ENCODE measurements at places on chromosomes 16 and 17. TPM values are rescaled to one million over a fixed set of nuclear protein-coding genes. Genes with fewer than 3 reads are reported as not detected.

DNA sequence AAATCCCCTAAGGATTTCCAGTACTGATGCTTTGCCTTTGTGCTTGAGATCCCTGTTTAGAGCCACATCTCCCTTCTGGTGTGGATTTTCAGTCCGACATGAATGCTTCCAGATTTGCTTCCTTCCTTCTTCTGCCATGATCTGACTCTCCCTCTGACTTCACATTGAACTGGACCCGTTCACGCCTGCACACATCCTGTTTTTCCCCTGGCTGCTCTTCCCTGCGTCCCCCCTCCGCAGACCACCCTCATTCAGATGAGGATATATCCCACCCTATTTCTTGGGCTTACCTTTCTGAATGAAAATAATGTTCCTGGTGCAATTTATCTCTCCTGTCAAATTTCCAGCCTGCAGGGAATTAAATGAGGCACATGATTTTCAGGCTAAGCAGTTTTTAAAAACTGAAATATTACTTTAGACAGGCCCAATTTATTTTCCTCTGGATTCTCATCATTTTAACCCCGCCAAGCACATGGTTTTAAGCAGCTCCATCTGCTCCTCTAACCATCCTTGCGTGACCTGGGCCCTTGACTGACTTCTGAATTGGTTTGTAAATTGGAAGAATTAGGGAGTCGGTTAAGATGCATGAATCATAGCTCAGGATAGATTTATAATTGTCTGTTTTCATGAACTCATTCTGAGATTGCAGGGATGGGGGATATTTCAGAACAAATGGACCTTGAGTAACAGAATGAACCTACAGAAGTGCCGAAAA, 59.2 kb downstream of the BMERB1 start:
- no peak for DNase-seq

- DNase-seq = peak; percentile 90
Measured at GRCh38 chr17:41648411-41649195, 24.2 kb upstream of the KRT17 start.

- no peak for DNase-seq
Measured at GRCh38 chr17:77906377-77906871, 52.1 kb upstream of the TNRC6C start.

FADS6 gene
- polyA plus RNA-seq = not detected

KRTAP4-9 gene
- not detected for polyA plus RNA-seq

- peak; percentile 84 for DNase-seq
Measured at GRCh38 chr16:55480228-55480655, 1.2 kb downstream of the MMP2 start.

DNA sequence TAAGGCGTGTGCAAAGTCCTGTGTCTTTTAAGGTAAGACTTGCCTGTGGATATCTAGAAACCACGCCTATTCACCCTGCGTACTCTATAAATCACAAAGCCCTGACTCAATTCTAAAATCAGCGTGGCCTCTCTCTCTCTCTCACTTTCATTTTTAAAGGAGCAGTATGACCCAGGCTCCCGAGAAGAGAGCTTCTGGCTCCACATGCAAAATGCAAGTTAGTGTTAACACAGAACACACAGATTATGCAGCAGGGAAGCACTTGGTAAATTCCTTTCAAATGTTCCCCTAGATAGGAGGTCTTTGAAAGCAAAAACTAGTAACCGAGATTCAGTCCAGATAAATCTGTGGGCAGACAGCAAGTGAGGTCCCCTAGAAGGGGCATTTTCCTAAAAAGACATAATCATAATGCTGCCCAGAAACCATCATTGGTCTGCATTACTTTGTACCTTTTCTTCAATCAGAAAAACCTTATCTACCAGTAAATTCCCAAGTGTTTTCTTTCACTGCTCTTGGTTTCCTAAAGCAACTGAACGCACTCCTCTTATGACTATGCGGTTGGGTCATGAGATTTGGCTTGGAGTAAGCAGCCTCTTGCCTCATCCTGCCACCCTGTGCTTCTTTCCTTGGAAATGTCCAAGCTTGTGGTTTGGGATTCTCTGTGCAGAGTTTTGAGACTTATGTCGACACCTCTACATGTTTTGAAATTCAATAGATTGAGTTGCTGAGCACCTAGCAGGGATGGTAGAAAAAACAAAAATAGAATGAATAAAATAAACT, 31.7 kb upstream of the KCNJ2 start:
- peak; percentile 57 for DNase-seq

DNA sequence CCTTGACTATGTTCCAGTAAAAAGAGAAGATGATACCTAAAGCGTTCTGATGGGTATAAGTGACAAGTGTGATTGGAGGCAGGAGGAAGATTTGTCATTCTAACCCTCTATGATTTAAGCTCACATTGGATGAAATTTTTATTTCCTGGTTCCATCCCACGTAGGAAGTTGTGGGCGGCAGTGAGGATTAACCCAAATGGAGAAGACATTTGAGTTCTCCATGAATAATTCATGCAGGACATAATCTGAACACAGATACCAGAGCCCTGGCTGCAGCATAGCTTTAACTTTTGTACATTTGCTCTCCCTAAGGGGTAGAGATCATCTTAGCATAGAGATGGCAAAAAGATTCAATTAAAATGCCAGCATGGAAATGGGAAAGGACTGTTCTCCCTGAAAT, 146.3 kb downstream of the SLC39A11 start:
- no peak for DNase-seq

ATP2C2 gene
- not detected for polyA plus RNA-seq

DNA sequence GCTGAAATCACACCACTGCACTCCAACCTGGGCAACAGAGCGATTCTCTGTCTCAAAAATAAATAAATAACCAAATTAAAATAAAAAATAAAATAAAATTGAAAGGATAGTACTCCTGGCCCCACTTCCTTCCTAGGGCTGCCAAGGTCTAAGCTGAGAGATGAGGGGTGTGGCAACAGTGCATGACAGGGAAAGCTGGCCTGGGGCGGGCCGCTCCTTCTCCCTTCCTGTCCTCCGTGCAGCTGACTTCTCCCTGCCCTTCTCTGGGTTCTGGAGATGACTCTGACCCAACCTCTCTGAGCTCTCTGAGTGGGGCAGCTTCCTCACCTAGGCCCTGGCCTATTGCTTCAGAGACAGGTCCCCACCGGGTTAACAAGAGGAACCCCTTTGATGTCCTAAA, 8.7 kb upstream of the SLC25A39 start:
- DNase-seq = no peak

- DNase-seq = no peak
Measured at GRCh38 chr17:43517161-43517560, 29.0 kb downstream of the ETV4 start.

TMEM220 gene
- polyA plus RNA-seq = 12.3 TPM

DNA sequence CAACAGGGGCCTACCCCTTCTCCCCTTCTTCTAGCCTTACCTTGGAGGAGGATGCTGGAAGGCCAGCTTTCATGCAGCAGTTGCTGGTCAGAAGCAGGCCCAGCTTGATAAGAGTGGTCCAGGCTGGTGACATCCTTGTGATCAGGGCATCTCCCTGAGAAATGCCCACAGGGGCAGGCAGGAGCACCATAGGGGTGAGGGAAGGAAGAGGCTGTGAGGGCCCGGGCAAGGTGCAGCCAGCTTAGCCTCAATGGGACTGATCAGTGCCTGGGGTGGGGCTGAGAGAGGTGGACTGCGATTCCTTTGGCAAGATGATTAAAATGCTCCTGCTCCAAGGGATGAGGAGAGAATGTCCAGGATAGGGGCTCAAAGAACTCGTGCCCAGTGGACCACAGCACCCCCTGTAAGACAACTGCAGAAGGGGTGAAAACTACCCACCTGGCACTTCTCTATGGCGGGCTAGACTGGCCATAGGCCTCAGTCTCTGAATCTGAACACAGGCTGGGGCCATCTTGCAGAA, 9.5 kb upstream of the GALK1 start:
- DNase-seq = no peak

CCL16 gene
- 0.88 TPM for polyA plus RNA-seq

GRCh38 chr17:57874434-57875289, 24.8 kb upstream of the MRPS23 start:
- DNase-seq = peak; percentile 90

DNA sequence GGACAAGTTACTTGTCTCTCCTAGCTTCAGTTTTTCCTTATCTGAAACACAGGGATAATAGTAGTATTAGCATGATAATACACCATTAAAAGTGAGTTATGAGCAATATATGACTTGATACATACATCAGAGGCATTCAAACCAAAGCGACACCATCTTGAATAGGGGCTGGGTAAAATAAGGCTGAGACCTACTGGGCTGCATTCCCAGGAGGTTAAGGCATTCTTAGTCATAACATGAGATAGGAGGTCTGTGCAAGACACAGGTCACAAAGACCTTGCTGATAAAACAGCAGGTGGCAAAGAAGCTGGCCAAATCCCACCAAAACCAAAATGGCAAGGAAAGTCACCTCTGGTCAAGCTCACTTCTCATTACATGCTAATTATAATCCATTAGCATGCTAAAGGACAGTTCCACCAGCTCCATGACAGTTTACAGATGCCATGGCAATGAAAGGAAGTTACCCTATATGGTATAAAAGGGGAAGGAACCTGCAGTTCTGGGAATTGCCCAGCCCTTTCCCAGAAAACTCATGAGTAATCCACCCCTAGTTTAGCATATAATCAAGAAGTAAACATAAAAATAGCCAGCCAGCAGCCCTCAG, 37.2 kb upstream of the HS3ST3A1 start:
- no peak for DNase-seq

- no peak for DNase-seq
Measured at GRCh38 chr17:82194765-82195164, 17.9 kb downstream of the CCDC57 start.

DNA sequence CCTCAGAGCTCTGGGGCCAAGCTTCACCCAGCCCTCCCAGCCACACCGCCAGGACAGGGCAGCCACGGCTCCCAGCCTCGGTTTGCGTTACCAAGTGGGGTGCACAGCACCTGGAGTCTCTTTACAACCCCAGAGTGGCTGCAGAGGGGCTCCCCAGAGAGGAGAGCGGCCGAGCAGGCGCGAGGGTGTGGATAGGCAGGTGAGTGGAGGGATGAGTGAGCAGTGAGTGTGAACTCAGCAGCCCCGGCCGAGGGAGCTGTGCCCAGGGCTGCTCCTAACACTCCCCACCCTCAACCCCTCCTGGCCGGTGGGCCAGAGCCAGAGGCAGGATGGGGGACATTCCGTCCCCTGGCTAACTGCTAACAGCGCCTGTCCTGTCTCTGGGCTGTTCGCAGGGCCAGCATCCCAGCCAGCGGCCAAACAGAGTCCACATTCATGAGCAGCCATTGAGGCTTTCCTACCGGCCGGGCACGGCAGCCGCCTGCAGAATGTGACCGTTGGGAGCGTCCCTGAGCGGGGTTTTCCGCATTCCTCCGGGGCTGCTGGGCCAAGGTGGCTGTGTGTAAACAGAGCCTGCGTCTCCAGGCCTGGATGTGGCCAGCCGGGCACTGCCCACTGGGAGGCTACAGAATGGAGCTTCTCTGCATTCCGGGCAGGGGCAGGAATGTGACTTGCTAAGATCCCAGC, 5.3 kb downstream of the ZNF469 start:
- DNase-seq = peak; percentile 36

CFAP119 gene
- 1.9 TPM for polyA plus RNA-seq

DNA sequence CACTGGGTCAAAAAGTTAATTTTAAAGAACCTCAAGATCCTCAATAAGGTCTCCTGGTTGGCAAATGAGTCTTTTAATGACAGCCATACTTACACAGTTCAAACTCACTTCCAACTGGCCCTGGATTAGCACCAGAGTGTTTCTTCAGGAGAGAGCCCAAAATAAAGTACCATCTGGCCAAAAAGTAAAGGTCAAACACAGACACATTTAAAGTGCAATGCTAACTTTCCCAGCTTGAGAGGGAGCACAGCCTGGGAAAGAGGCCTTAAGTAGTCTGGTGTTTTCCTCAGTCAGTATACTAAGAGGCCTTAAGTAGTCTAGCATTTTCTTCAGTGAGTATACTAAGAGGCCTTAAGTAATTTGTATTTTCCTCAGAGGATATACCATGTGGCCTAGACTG, 46.6 kb upstream of the ERN1 start:
- DNase-seq = no peak

GRCh38 chr17:55588446-55589242, 77.4 kb upstream of the SMIM36 start:
- no peak for DNase-seq

DNA sequence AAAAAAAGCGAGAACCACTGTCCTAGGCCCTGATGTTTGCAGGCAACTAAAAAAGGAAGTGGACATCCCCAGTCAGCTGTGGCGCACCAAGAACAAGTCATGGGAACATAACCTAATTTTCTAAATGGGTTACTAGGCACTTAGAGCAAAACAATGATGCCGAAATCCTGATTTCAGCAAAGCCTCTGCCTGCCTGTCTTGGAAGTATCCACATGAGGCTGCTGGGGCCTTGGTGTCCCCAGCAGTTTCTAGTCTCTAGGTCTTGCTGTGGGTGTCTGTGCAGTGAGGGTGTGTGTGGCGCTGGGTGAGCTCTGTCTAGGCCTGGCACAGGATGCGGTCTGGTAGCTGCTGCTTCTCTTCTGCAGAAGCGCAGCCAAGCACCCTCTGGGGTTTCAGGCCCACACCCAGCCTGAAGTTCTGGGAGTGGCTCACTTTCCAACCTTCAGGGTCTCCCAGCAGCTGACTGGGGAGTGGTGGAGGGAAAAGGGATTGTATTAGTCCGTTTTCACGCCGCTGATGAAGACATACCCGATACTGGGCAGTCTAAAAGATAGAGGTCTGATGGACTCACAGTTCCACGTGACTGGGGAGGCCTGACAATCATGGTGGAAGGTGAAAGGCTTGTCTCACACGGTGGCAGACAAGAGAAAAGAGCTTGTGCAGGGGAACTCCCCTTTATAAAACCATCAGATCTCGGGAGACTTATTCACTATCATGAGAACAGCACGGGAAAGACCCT, 21.1 kb downstream of the STH start:
- no peak for DNase-seq

DNA sequence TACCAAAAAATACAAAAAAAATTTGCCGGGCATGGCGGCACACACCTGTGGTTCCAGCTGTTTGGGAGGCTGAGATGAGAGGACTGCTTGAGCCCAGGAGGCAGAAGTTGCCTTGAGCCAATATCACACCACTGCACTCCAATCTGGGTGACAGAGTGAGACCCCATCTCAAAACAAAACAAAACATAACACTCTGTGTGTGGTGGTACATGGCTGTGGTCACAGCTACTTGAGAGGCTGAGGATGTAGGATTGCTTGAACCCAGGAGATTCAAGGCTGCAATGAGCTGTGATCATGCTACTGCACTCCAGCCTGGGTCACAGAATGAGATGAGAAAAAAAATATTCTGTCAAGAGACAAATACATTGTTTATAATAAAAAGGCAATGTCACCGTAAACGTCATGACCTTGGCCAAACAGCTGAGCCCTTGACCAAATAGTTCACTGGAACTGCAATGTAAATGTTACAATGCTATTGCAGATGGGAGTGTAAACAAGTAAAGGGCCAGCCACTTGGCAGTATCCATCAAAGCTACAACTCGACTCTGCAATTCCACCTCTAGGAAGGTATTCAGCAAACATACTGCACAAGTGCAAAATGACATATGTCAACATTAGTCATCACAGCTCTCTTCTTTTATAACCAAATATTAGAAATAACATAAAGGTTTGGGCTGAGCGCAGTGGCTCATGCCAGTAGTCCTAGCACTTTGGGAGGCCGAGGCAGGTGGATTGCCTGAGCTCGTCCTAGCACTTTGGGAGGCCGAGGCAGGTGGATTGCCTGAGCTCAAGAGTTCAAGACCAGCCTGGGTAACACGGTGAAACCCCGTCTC, 16.9 kb downstream of the EARS2 start:
- no peak for DNase-seq

Measured in heart right ventricle (tissue), 16 donors.